ENCODE measurements at places on chromosomes 16 and 17.

DNA sequence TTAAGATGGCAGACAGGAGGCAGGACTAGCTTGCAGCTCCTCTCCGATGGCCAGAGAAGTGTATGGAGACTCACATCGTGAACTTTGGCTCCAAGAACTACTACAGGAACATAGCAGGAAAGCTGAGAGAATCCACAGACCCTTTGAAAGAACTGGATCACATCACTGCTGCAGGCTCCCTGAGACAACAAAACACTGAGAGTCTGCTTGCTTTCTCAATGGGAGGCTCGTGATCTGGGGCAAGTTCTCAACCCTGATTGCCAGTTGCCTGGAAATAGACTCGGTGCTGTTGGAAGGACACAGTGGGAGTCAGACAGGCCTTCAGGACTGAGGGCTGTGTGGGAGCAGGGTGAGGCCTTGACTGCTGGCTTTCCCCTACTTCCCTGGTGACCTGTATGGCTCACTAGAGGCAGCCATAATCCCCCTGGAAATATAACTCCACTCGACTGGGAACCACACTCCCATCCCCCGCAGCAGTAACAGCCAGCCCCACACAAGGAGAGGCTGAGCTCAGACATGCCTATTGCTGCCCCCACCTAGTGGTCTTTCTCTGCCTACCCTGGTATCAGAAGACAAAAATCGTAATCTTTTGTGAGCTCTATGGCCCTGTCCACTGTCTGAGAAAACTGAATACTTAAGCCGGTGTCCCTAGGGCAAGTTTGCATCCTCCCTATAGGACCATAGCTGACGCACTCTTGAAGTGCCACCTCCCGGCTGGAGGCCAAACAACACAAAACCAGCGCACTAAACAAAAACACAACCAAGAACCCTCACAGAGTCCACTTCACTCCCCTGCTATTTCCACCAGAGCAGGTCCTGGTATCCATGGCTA, 238.4 kb downstream of the CEP112 start:
- DNase-seq = no peak

GRCh38 chr17:16371742-16372141, 9.1 kb upstream of the UBB start:
- no peak for DNase-seq

DNA sequence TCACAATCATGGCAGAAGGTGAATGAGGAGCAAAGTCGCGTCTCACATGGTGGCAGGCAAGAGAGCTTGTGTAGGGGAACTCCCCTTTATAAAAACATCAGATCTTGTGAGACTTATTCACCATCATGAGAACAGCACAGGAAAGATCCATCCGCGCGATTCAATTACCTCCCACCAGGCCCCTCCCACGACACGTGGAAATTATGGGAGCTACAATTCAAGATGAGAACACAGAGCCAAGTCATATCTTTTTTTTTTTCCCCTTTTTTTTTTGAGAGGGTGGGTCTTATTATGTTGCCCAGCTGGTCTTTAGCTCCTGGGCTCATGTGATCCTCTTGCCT, 60.0 kb downstream of the RPTOR start:
- DNase-seq = no peak

DNA sequence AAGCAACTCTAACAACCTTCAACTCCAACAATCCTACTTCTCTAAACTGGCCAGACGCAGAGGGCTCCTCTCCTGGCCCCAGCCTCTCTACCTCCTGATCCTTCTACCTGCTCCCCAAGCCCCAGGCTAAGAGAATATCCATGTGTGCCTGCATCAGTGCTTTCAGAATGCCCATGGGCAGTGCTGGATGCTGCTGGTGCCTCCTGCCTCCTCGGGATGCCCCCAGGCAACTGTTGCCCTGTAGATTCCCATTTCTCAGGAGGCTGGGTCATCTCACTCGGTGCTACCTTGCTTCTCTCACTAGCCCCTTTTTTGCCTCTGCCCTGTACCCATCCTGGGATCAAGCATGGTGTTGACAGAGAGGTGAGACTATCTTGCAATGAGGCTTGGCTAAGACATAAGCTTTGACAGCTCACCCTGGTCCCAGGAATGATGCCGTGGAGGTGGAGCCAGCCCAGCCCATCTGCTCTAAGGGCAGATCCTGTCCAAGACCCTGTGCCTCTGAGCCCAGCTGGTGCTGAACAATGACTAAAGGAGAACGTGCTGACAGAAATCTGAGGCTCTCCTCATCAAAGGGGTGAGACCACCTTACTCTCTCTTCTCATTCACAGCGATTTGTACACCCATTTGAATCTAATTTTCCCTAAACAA, 19.4 kb upstream of the SUPT4H1 start:
- DNase-seq = no peak

GRCh38 chr17:77542011-77542410, 401.2 kb downstream of the SEC14L1 start:
- DNase-seq = no peak

DNA sequence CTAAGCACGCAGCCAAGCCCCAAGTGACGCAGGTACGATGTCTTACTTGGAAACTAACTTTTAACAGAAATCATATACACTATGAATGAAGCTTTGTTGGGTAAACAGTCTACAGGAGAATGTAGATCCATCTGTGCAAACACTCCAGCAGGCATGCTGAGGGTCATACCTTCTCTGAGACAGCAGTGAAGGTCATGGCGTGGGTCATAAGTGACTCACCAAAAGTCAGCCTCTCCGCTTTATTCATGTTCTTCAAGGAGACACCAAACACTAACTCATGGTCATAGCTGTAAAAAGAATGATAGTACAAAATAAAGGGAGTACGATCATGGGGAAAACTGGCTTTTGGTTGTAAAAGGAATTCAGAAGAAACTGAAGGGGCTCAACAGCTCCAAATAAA, 20.6 kb downstream of the BLMH start:
- peak; percentile 42 for DNase-seq

DNA sequence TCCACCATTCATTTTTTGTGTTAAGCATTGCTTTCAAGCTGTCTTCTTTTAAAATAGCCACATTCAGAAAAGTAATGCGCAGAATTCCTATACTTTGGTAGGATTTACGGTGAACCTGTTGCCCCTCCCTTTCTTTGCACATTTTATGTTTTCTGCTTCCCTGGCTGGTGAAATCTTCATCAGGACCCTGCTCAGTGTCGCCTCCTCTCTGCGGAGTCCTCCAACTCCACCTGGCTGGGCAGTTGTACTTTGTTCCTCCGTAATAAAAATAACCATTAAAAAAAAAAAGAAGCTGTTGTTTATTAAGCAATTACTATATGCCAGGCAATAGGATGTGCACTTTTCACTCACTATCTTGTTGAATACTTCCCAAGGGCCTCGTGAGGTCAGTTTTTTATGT, 2.9 kb downstream of the UMOD start:
- DNase-seq = no peak

DNA sequence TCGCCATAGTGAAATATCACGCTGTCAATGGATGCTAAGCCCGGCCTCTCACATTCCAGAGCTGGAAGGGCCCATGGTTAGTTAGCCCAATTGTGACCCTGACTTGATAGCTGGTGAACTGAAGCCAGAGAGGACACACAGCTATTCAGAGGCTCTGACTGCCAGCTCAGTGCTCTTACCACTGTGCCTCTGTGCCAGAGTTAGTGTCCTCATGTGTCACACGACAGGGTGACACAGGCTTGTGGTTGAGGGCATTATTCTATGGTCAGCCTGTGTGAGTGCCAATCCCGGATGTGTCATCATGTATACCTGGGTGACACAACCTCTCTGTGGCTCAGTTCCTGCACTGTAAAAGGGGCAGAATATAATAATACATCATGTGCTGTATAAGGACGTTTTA, 2.5 kb upstream of the MT1X start:
- DNase-seq = no peak

- DNase-seq = no peak
Observed at GRCh38 chr16:3122926-3123570, 10.7 kb downstream of the ZNF205 start.

DNA sequence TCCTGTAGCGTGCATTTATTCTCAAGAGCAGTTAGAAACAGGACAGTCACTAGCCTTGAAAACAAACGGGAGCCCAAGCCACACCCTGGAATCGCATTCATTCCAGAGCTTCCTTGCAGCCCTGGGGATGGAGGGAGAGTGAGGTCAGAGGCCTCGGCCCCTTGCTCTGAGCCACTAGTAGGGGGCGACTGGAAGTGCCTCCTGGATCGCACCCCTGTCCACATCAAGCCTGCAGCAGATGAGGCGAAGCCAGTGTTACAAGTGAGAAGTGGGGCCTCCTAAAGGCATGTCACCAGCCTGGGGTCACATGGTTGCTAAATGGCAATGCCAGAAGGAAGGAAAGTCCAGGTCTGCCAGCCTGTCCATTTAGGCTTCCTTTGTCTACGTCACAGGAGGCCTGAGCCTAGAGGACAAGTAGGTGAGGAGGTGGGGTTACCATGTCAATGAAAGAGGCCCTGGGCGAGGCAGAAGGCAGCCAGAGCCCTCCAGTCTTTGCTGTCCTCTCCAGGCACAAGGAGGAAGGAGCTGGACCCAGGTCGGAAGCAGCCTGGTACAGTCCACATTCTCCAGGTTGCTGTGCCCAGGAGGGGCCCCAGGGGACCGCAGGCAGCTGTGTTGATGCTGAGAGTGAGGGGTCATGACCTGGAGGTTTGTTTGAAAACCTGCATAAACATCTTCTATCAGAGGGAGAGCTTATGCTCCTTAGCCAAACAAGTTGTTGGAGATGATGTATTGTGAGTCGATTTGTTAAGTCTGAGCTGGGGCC, 3.0 kb upstream of the RCVRN start:
- no peak for DNase-seq

GRCh38 chr16:86876499-86876898, 298.1 kb downstream of the FOXL1 start:
- DNase-seq = no peak

DNA sequence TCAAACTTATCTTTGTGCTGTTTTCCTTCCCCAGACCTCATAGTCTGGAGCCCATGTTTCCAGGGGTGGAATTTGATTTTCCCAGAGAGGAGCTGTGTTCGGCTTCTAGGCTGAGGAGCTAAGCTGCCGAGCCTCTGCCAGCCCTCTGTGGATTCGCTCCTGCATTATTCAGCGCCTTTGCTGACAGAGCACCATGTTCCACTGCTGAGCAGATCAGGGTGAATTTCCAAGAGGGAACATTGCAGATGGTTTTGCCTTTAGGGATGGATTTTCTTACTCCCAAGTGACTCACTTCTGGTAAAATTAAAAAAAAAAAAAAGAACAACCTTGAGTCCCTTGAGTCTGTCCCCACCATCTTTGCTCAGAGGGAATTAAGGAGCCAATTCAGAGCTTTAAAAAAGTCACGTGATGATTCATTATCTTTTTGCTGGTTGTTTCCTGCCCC, 229.5 kb downstream of the PRKCA start:
- DNase-seq = no peak

GRCh38 chr17:50169121-50169764, 3.4 kb downstream of the SGCA start:
- DNase-seq = peak; percentile 30

DNA sequence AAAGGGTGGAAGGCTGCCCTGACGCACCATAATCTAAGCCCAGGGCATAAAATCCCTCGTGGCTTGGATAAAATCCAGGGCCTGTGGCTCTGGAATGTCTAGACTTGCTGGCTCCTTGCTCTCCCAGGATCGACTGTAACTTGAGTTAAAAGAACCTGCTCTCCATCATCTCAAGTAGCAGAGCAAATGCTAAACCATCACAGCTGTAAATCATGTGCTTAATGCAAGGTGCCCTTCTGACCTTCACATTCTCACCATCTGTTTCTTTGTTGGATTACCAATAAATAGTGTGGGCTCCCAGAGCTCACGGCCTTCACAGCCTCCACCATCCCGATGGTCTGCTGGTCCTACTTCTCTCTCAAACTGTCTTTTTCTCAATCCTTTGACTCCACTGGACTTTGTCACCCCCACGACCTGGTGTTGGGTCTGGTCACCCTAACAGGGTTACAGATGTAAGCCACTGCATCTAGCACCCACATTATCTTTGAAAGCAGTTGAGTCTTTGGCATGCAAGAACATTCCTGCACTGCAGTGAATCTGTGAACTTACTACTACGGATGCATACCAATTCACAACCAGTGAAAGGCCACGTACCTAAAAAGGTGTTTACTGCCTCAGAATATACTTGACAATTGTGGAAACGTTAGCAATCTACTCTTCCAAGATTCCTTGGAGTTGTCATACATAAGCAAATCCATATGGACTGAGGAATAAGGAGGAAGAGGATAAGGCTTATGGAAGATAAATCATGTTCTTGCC, 15.3 kb downstream of the RSL1D1 start:
- no peak for DNase-seq

DNA sequence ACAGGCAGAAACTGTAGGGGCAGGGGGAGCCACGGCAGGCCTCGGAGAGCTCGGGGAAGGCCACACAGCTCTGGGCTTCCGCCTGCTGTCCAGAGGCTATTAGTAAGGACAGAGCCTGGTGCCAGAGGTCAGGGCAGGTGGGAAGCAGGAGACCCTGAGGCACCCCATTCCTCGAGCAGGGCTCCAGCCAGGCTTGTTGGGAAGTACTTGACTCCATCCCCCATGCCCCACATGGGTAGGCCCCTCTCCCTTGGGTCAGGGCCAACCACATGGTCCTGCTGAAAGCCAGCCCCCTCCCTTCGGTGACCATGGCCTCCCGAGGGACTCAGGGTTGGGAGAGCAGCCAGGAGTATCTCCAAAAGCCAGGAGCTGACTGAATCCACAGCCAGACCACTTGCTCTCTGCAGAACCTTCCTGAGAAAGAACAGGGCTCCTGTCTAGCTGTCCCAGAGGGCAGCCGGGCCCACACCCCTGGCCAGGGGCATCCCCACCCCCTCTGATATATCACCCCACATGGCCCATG, 17.4 kb upstream of the MPRIP start:
- DNase-seq = no peak

- DNase-seq = no peak
Observed at GRCh38 chr17:36934144-36934691, 3.1 kb upstream of the LHX1 start.

- DNase-seq = no peak
Observed at GRCh38 chr17:8611619-8612298, 18.8 kb downstream of the MYH10 start.

GRCh38 chr17:1001640-1002411, 4.9 kb downstream of the TIMM22 start:
- no peak for DNase-seq
